ENCODE measurements at places on chromosomes 7 and 10.

DNA sequence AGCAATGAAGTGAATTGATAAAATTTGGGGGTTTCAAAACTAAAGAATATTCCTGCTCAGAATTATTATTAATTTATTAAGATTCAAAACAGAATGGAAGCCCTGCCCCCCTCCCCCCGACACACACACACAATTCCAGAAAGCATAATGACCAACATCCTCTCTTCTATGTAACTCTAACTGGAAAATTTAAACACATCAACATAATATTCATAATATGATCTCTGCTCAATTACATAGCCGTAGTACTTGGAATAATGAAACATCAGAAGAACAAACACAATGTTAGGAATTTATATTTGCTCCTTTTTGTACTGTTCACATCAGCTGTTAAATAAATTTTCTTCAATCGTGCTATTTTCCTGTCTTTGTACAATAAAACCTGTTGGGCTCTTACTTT is 20.8 kb downstream of the PCLO start:
- no peak for DNase-seq

DNA sequence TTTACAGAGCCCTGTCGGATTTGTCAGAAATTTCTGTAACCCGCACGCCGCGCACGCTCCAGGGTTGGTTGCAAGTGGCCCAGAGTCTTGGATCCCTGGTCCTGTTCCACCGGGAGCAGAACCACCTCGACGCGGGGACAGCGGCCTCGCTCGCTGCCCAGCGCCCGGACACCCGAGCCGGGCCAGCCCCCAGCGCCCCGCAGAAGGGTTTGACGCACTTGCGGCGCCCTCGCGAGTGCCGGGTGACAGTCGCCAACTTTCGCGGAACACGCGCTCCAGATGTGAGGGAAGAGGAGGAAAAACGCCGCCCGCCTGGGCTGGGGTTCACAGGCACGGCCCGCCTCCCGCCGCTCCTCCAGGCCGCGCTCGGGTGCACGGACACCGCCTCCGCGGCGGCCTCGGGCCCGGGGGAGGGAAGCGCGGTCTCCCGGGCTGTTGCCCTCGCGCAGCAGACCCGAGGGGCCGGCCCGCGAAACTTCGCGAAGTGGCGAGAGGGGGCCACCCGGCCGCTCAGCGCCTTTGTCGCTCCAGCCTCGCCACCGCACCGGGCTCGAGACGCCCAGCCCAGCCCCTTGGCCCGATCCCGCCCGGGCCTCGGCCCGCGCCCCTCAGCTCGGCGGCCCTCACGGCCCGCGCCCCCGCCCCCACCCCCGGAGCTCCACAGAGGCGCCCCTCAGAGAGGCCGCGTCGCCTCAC is 514 bp downstream of the RNF216 start:
- DNase-seq = no peak

GRCh38 chr10:111558211-111558610 is 481.4 kb downstream of the ADRA2A start:
- DNase-seq = no peak

- DNase-seq = no peak
These were observed 11.9 kb upstream of the PLEKHA1 start for GRCh38 chr10:122362621-122363020.

- no peak for DNase-seq
These were observed 11.2 kb downstream of the TRA2A start for GRCh38 chr7:23520582-23520981.

- DNase-seq = no peak
These were observed 241.7 kb upstream of the PLXNA4 start for GRCh38 chr7:132817949-132818348.

DNA sequence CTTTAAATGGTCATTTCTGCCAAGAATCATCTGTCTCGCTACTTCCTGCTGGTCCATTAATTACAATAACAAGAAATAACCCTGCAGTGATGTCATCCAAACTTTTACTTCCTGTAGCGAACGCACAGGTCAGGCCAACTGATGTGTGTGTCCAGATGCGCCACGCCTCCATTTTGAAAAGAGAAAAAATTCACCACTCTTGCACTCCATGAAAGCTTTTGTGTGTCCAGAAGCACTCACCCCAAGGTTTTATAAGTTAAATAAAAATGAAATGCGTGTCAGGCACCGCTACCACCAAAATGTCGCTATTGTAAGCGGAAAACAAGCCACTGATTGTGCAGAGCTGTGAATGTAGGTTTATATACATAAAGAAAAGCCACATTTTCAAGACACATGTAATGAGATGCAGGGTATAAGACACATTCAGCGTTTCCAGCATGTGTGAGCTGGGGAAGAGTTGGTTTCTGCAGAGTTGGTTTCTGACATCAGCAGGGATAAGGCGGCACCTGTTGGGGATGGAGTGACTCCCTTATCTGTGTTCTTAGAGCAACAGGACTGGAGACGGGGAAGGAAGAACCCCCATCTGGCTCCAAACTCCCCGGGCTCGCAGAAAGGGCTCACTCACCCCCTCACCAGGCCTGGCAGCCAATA is 83.3 kb downstream of the CTBP2 start:
- DNase-seq = no peak

DNA sequence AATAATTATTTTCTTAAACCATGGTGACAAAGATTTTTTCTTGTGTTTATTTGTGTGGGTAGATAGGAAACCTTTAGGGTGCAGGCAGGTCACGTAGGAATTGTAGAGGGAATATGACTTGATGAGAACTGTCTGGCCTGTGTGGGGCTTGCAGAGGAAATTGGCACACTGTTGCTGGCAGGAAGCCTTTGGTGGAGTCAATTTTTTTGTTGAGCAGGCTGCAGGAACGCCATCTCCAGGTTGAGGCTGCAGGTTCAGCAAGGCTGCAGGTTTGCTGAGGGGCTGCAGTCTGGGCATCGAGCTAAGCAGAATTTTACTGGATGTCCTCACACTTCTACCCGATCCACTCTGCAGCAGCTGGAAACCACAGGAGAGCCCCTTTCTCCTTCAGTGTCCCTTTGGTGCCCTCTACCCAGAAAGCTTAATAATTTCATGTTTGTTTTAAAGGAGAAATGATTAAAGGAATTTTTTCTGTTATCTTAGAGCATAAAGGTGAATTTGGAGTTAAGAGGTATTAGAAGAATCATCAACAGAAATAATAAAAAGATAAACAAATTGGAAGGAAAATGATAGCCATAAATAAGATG is 37.0 kb downstream of the TBC1D12 start:
- no peak for DNase-seq

- DNase-seq = no peak
These were observed 80.5 kb downstream of the IDE start for GRCh38 chr10:92493362-92493761.

- peak; percentile 54 for DNase-seq
These were observed 531.3 kb upstream of the FZD8 start for GRCh38 chr10:36173364-36173763.

Measured in urothelium cell line (cell line).